Stimulated activated CD8-positive, alpha-beta memory T cell treated with anti-CD3 and anti-CD28 coated beads, Interleukin-4, amount 100 ng/mL, for 1 hour (primary cell): ENCODE measurements at places on chromosomes 7 and 10.

GRCh38 chr10:132452216-132452650, 55.2 kb downstream of the PWWP2B start:
- no peak for DNase-seq

GRCh38 chr10:83373671-83374070, 765.6 kb upstream of the GHITM start:
- DNase-seq, result no peak

DNA sequence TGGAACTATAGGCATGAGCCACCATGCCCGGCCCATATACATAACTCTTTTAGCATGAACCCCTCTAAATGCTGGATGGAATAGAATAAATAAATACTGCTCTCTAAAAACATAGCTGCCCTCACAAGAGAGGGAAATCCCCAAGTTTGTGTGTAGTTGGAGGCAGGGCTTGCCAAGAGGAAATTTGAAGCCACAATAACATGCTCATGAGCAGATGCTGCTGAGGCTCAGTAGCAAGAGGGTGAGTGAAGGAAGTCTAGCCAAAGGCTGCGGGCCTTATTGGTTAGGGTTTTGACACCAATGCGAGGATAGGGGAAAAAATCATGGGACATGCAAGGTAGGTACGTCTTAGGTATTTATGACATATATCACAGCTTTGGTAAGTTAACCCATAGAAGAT, 17.3 kb downstream of the TPK1 start:
- peak; percentile 21 for DNase-seq

- DNase-seq, result no peak
Measured at GRCh38 chr10:43390759-43391158, 18.2 kb downstream of the HNRNPF start.

GRCh38 chr10:80411681-80412220, 3.4 kb downstream of the PRXL2A start:
- no peak for DNase-seq

DNA sequence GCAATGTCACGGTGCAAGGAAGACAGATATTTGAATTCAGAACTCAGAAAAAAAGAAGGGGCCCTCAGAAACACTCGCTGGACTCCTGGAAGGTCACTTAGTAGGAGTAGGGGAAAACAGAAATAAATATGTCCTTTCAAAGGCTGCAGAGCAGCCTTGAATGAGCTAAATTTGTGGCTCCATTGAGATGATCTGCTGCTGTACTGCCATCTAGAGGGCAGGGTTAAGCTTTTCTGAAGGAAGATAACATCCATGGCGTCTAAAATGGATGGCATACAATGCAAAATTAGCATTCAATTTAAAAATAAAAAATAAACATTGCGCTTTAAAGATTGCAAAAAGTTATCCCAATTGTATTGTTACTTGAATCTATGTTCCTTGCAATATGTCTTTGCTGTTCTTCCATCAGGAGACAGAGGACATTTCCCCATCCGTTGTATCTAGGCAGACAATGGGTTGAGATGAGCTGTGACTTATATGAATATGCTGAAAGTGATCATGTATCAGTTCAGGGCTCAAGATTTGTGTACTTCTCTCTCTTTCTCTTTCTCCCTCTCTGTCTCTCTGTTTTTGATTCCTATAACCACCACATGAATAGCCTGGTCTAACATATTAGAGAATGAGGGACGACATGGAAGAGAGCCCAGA, 642.2 kb downstream of the SH2D4B start:
- DNase-seq, result no peak

- DNase-seq, result no peak
Measured at GRCh38 chr10:129307141-129307540, 159.9 kb upstream of the MGMT start.

GRCh38 chr10:82922046-82922445, 1047.1 kb downstream of the NRG3 start:
- DNase-seq, result no peak
